Mesothelial cell of epicardium (in vitro differentiated cells): ENCODE measurements at places on chromosomes 1 and 21.
A peak's percentile ranks its signal among the peaks of the same experiment; 100 is the strongest.

- DNase-seq = no peak
Measured at GRCh38 chr21:45721671-45722070, 78.1 kb downstream of the PCBP3 start.

- DNase-seq = no peak
Measured at GRCh38 chr1:12003762-12004161, 15.5 kb upstream of the MIIP start.

DNA sequence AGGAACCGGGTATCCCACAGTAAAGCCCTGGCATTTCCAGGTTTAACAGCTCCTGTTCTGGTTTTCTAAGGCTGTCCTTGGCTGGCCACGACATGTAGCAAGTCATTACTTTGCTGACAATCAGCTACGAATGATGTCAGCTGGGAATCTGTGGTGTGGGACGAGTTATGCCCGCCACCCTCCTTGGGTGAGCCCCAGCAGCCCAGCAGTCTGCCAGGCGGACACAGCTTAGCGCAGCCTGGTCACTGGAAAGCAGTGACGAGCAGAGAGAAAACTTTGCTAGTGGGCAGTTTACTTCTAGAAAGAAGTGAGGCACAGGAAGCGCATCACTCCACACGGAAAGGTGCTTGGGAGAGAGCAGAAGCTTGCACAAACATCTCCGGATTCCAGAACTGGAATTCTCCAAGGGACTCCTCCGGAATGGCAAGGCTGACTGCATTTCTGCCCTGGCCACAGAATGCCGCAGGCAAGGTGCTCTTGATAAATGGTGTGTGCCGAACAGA lies 15.5 kb upstream of the ZNF436 start:
- DNase-seq = no peak

DNA sequence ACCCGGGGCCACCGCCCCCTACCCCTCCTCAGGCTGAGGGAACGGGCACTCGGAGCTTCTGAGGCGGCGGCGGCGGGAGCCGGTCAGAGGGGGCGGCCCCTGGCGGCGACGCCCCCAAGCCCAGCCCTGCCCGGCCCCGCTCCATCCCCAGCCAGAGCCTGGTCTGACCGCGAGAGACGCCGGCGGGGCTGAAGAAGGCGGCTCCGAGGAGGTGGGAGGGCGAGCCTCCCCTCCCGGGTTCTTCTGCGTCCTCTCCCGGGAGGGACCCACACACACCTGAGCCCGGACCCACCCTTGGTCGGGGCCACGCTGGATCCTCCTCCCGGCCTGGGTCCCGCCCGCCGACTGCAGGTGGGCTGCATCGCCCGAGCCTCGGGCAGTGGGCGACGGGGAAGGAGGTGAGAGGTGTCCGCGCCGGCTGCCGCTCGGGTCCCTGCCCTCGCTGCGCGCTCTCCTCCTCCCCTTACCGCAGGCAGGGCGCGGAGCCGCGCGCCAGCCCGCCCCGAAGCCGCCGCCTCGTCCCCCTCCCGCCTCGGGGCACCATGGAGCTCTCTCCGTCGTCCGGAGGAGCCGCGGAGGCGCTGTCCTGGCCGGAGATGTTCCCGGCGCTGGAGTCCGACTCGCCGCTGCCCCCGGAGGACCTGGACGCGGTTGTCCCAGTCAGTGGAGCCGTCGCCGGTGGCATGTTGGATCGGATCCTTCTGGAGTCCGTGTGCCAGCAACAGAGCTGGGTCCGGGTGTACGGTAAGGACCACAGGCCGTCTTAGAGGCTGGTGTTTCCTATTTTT lies at the start of gene RASAL2:
RASAL2 (plus strand) TSS at position 154 of the 788 bp plus-strand sequence; CDS start at position 543, 389 bp downstream.
- peak; percentile 77 for DNase-seq

GRCh38 chr1:118974661-118975060 lies 13.5 kb downstream of the TBX15 start:
- DNase-seq = no peak

- DNase-seq = peak; percentile 86
Measured at GRCh38 chr1:161165742-161166668, at the start of gene PPOX. TSS of gene PPOX (plus strand) at chr1:161166426. CDS start at chr1:161166848, 422 bp downstream.

GRCh38 chr1:110057963-110058518 lies 12.4 kb downstream of the ALX3 start:
- no peak for DNase-seq

DNA sequence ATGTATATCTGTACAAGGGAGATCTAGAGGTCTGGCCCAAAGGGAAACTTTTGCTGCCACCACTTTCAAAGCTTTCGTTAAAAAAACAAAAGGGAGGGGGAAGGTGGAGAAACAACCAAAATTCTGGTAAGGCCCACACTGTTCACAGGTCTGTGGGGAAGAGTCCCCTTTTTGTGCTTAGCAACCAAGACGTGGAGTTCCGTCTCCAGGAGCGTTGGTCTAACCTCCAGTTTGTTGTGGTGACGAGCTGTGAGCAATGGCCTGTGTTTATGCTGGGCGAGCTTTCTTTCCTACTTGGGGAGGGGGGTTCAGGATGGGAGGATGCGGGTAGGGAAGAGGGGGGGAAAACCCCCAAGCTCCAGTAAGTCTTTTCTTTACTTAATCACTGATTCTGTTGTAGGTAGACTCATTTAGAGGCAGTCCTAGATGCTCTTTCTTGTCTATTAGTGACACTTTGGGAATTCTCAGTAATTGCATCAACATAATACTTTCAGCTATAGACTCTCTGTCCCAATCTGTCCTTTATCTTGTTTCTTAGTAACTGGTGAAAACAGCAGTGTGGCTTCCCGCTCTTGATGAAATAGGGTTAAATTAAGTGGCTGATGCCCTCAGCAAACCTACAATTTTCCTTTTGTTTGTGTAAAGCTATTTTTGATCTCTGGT lies 1.5 kb downstream of the HIPK1 start:
- no peak for DNase-seq

GRCh38 chr1:157407917-157408525 lies 144.3 kb downstream of the FCRL5 start:
- DNase-seq = no peak

DNA sequence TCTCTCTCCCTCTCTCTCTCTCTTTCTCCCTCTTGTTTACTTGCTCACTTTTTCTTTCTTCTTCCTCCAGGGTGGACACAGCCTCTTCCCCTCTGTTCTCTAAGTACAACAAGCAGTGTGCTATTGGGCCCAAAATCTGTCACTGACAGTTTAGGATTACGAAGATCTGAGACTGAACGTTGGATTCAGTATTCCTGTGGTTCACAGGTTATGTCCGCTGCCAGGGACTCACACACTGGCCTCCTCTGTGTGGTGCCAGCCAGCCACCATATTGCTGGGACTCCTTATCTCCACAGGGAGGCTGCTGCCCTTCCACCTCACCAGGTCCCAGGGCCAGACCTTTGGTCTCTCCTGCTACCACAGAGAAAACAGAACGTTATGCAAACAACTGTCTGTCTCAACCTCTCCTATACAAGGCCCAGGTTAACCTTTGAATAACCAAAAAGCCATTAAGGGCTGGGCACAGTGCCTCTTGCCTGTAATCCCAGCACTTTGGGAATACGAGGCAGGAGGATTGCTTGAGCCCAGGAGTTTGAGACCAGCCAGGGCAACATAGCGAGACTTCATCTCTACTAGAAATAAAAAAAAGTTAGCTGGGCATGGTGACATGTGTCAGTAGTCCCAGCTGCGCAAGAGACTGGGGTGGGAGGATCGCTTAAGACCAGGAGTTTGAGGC lies 171.9 kb upstream of the RAB4A start:
- DNase-seq = no peak

- no peak for DNase-seq
Measured at GRCh38 chr1:182381962-182382819, 9.4 kb downstream of the GLUL start.

- peak; percentile 52 for DNase-seq
Measured at GRCh38 chr1:235326719-235327558, 1.0 kb downstream of the ARID4B start.

GRCh38 chr21:14879458-14879857 lies 185.3 kb downstream of the NRIP1 start:
- DNase-seq = no peak

DNA sequence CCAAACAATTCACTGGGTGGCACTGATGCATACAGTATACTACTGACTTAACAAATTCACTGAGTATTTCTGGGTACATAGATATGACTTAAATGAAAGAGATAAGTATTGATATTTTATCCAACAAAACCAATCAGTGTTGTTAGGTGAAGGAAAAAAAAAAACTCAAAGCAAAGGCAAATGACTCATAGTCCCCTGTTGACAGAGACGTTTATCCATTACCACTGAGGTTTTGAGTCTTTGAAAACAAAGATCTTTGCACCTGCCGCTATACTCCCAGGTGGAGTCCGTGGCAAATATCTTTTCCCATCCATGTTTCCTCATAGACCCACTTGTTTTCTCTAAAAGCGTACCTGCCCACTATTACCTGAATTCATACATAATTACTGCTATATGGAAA lies 18.4 kb downstream of the DYNLT5 start:
- no peak for DNase-seq

- DNase-seq = no peak
Measured at GRCh38 chr1:231107600-231108326, 54.1 kb upstream of the TRIM67 start.

- no peak for DNase-seq
Measured at GRCh38 chr1:65179148-65179547, 31.1 kb downstream of the AK4 start.

GRCh38 chr1:76940571-76941335 lies 73.5 kb downstream of the ST6GALNAC5 start:
- no peak for DNase-seq

DNA sequence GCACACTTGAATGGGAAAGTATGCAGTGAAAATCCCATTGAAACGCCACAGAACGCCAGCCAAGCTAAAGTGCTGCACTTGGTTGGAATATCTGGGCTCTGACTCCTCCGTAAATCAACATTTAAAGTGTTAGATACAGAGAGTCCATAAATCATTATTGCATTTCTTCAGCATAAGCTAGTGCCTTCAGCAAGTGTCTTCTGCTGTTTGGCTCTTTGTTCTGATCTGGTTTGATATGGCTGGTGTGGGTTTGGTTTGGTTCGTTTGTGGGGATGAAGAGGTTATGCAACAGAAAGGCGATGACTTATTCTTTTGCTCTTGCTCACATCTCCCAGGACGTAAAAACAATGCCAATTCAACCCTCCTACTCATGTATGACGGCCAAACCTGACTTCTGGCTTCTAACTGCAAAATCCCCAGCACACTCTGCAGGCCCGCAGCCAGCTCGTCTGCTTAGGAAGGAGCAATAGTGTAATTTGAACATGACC lies 121.8 kb upstream of the ERG start:
- DNase-seq = no peak

DNA sequence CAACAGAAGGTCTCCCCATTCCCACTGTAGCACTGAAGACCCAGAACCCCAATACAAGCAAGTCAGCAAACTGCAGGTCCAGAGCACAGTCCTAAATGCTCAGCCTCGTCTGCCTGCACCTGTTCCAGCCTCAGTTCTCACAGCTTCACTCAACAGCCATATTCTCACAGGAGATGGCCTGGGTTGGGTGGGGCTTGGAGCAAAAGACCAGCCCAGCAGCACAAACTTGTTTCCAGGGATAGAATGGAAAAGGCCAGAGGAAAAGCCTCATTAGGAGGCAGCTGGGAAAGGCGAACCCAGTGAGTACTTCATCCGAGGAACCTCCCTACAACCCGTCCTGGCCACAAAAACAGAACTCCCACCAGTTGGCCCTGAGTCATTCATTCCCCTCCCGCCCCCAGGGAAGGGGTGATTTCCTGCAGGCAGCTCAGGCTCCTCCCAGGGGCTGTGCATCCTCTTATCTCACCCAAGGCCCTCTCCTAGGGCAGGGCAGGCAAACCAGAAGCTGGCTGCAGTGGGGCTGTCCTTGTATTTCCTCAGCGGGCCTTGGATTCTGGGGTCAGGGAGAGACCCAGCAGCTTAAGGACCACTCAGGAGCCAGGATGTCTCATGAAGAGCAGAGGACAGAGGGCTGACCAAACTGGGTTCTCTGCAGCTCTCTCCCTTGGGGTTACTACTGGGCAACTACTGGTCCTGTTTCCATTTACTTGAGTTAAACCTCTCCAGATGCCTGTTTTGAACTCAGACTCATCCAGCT lies 7.4 kb upstream of the MPL start:
- DNase-seq = no peak

DNA sequence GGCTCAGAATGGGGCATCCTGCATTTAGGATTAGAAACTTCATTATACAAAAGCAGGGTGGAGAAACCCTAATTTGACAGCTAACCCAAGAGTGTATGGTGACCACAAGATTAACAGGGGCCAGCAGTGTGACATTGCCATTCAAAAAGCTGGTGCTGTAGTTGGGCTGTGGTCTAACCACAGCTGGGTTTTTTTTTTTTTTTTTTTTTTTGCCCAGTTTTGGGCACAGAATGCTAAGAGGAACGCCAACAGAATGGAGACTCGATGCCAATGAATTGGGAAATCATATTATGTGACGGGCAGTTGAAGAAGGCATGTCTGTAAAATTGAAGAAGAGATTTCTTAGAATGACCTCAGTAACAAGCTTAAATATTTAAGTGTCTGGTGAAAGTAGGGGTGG lies 58.4 kb downstream of the NFIA start:
- no peak for DNase-seq

GRCh38 chr1:81304187-81304586 lies 496.5 kb upstream of the ADGRL2 start:
- DNase-seq = no peak

DNA sequence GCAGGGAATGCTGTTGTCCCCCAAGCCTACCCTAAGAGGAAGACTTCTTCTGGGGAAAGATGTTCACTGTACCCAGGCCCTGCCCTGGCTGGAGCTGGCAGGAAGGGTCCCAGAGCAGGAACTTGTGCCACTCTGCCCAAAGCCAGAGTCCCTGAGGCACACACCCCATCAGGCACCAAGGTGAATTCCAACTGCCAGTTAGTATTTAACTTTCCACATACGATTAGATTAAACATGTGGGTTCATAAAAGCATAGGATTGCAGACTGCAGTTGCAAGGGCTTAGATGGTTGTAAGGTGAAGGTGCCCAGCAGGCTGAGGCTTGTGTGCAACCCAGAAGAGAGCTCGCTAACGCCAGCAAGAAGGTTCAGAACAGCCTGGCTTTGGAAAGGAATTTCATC lies at the start of gene KCNE2:
KCNE2 (plus strand) TSS at position 274 of the 400 bp plus-strand sequence. CDS start 6,473 bp downstream, outside the sequence.
- DNase-seq = no peak

GRCh38 chr1:109248797-109249629 lies at the start of gene CELSR2:
TSS of gene CELSR2 (plus strand) at chr1:109249539. CDS start at chr1:109250080, 541 bp downstream.
- peak; percentile 50 for DNase-seq

DNA sequence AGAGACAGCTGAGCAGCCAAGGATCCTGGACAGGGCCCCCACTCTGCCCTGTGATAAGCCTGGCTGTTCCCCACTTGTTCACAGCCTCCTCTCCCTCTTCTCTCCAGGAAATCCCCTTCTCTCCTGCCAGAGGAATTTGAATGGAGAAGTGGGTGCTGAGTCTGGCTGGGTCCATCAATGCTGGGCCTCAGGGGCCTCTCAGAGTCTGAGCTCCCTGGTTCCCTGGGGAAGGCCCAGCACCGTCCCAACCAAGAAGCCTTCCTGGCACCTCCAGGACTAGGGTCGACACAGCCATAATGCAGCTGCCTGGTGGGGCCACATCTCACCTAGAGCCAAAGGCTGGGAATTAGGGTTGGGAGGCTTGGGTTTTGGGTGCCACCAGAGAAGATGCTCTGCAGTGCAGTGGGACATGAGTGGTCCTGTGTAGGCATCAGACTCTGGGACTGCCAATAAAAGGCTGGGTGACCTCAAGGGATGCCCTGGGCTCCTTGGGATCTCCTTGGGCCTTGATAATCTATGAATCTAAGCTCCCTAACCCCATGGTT lies 2.5 kb downstream of the MYBPH start:
- DNase-seq = no peak
